Suppressor macrophage treated with lipopolysaccharide for 4 hours (primary cell): ENCODE measurements at places on chromosomes 2 and 18.

DNA sequence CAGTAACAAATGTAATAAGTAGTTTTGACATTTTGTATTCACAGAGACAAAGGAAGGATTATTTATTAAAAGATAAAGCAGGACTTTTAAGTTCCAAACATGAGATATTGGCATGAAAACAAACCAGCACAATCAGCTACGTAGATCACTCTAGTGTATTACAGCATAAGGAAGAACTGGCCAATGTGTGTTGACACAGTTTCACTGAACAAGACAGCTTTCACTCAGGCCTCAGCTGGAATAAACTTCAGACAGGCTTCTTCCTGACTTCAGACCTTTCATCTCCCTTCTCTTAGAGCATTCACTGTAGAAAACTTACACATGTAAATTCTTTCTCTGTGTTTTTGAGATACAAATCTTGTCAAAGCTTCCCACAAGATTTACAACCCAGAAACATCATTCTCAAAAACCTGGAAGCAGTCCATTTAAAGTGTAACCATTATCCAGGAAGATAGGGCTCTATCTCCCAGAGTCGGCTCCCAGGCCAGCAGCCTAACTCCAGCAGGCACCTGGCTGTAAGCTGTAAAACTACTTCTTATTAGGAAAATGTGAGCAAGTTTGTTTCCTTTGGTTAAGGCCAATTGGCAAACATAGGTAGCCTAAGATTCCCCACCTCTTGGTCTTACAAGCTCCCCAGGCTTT, 768.3 kb upstream of the CDH7 start:
- no peak for DNase-seq

- no peak for DNase-seq
Measured at GRCh38 chr18:59033359-59033758, 106.3 kb upstream of the SEC11C start.

DNA sequence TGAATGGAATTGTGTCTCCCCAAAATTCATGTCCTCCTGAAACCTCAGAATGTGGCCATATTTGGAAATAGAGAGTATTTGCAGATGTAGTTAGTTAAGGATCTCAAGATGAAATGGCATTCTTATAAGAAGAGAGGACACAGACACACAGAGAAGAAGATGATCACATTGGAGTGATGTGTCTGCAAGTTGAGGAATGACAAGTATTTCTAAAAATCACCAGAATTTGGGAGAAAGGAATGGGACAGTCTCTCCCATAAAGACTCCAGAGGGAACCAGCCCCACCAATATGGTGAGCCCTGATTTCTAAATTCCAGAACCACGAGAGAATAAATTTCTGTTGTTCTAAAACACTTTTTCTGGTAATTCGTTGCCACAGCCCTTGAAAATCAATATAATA, 166.3 kb downstream of the C1D start:
- no peak for DNase-seq

DNA sequence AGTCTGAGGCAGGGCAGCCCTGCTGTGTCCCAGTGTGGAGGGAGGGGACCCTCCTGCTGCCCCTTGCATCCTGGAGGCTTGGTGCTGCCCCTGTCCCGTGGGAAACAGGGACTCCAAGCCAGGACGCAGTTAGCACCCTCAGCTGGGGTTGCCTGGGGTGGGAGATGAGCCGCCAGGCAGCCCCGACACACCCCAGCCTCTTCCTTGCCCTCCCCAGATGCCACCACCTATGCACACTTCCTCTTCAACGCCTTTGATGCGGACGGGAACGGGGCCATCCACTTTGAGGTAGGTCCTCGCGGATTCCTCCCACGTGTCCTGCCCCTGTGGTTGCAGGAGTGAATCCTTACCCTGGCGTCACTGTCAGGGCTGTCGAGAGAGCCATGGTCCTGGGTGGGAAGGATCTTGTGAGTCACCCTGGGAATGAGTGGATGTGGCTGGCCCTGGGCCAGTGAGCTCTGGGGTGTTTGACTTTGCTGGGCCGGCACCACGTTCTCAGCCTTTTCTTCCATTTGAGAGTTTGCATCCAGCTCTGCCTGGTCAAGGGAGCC, 27.5 kb upstream of the FAHD2A start:
- no peak for DNase-seq

DNA sequence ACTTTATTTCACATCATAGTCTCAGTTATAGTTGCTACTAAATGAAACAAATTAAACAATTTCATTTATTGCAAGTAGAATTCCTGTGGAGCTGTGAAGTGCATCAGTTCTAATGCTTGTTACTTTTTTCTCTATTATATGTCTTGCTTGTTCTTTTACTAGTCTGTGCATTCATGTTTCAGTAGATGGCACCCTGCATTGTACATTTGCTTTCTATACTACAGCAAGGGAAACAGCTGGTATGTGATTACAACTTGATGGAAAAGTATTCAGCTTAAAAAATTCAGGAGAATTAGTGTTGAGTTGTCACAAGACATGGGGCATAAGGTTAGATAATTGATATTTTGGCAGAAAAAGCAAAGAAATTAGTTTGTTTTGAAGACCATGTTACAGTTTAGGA, 72.3 kb downstream of the TANK start:
- no peak for DNase-seq

GRCh38 chr2:174431902-174432301, 36.4 kb downstream of the SCRN3 start:
- DNase-seq = no peak

DNA sequence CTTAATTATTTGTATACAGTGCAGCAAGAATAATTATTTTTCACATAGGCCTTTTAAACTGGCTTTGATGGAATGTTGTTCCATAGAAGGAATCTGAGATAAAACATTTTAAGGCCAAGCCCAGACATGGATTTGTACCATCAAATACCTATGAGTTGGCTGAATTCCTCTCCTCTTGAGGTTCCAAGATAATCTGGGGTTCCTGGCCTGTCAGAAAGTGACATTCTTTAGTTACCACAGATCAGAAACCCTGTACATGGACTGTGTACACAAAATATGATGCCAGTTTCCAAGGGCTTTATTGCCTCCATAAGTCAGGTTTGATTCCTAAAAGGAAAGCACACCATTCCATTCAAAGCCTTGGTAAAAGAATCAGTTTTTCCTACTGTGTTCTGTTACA, 1256.7 kb upstream of the NRXN1 start:
- no peak for DNase-seq

DNA sequence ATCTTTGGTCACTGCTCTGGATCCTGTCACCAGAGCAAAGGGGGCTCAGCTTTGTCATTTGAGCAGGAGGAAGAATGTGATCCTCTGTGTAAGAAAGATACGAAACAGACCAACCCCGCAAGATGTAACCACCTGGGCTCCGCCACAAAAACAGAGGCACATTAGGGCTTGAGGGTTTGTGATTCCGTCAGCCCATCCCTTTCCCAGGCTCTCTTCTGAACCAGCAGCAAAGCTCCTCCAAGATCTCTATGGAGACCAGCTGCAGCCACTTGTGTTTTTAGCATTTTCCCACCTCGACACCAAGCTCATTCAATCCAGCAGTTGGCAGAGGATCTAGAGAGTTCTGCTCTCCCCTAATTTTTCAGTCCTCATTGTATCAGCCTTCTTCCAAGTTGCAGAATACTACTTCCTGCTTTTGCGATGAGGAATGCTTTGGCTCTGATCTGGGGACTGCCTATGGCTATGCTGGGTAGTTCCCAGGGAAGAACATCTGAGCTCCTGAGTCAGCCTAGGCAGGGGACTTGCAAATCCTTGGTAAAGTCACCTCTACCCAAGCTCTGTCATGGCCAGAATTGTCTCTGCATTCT, 139.6 kb upstream of the RAB12 start:
- DNase-seq = no peak

GRCh38 chr18:55323051-55323994, 264.7 kb downstream of the TCF4 start:
- DNase-seq = no peak

GRCh38 chr2:177806025-177806424, 266.6 kb downstream of the PDE11A start:
- no peak for DNase-seq

GRCh38 chr2:176558574-176559140, 289.4 kb downstream of the MTX2 start:
- DNase-seq = no peak

GRCh38 chr2:132460781-132461180, 44.2 kb downstream of the GPR39 start:
- DNase-seq = no peak

- peak; percentile 79 for DNase-seq
Measured at GRCh38 chr18:46071653-46072375, at the start of gene PSTPIP2. PSTPIP2 (minus strand) TSS chr18:46072260; CDS start chr18:46072188, 72 bp downstream.

GRCh38 chr2:159449504-159450124, 163.1 kb upstream of the WDSUB1 start:
- no peak for DNase-seq

DNA sequence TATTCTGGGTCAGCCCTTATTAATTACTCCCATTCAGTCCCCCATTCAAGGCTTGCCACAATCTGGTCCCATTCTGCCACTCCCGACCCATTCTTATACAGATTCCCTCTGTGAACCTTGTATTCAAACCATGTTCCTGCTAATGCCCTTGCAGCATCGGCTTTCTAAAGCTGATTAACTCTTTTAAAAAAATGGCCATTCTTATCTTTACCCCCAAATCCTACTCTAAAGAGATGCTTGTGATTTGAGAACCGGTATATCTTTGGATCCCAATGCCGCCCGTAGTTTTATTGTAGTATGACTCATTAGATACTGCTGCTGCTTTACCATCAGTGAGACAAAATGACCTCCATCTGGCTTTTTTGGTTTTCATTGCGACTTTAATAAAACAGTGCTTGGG, 72.2 kb downstream of the XRCC5 start:
- no peak for DNase-seq

DNA sequence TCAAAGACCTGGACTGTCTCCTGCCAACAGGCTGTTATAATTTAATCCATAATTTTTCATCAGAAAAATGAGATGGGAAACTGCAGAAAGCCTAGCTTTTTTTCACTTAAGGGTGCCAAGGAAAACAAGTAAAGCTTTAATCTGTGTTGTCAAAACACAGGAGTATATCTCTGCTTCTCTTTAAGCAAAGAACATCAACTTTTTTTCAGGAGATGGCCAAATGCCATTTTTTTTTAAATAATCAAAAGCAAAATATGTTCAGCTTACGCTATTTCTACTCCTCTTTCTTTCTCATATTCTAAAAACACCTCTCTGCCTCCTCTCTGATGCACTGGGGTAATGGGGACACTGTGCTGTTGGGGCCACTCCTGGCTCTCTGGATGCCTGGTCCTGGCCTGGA, 73.1 kb upstream of the NXPH2 start:
- DNase-seq = no peak

- peak; percentile 43 for DNase-seq
Measured at GRCh38 chr2:54572636-54573536, 116.8 kb downstream of the SPTBN1 start.

DNA sequence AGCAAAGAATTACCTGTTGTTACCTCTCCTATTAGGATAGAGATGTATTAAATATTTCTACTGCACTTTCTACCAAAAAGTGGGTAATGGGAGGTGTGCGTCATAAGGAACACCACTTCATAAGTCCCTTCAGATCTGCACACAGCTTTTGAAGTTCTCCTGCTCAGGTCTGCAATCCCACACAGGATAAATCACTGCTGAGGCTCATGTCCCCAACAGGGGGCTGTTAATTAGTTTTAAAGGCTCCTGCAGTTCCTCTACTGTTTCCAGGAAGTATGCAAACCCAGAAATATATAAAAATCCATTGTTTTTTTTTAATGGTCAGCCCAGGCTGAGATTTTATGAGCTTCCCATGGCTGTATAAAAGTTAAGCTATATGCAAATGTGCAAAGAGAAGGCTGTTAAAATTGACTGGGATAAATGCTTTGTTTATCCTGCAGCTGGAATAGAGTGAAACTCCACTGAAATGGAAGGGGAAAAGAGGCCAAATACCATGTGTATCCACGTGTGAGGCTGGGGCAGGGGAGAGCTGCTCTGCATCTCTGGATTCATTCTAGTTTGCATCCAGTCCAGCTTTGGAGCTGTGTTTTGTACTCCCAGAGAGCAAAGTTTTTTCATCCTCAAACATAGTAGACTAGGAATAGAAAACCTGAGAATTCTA, 903.7 kb downstream of the TDRD15 start:
- DNase-seq = no peak

DNA sequence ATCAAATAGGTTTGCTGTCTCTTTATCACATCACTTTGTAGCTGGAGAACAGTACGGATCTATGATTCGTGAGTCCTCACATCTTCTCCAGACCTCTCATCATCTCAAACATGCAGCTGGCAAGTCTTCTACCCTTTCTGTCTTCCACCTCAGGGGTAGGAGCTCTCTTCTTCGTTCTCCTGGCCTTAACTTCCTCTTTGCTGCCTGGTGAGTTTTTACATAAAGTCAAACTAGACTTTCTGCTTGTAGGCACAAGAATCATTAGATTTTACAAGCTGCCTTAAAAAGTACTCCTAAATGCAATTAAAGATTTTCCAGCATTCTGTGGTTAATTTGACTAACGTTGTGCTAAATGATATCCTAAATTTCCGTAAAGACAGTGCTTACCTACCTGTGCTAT, 43.7 kb upstream of the TANK start:
- DNase-seq = no peak

GRCh38 chr2:136057023-136057801, 60.7 kb downstream of the CXCR4 start:
- no peak for DNase-seq

DNA sequence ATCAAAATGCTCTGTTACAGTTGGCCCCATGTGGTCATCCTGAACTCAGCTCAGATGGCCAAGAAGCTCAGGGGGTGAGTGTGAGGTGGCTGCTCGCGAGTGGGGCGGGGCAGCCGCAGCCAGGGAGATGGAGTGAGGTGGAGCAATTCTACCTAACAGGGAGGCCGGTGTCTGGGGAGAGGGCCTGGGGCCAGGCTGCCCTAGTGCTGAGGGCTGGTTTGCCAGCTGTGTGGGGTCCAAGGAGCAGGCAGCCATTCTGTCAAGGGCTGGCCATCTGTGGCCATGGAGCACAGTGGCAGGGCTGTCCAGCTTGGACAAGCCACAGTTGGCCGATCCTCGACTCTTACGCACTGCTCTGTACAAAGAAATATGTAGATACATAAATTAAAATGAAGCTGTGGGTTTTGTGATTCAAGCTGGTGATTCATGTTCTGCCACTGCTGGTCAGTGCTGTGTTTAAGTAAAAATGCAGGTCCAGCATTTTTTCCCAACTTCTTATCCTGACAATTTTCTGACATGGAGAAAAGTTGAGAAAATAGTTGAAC, 82.1 kb downstream of the HS6ST1 start:
- DNase-seq = no peak

- no peak for DNase-seq
Measured at GRCh38 chr2:216548901-216549331, 50.3 kb downstream of the RPL37A start.

GRCh38 chr2:149278161-149278871, 52.1 kb upstream of the LYPD6 start:
- DNase-seq = no peak

GRCh38 chr2:26076001-26076587, 42.2 kb downstream of the RAB10 start:
- DNase-seq = no peak

- DNase-seq = no peak
Measured at GRCh38 chr2:98691303-98691702, 39.6 kb downstream of the MGAT4A start.

- DNase-seq = no peak
Measured at GRCh38 chr18:34594266-34594665, 115.8 kb upstream of the DTNA start.

- no peak for DNase-seq
Measured at GRCh38 chr2:71576541-71576940, 123.2 kb downstream of the DYSF start.

GRCh38 chr2:108228537-108228936, 11.2 kb upstream of the SULT1C3 start:
- DNase-seq = no peak
